MV-4-11 (cell line): ENCODE measurements at places on chromosomes 11 and 22.

DNA sequence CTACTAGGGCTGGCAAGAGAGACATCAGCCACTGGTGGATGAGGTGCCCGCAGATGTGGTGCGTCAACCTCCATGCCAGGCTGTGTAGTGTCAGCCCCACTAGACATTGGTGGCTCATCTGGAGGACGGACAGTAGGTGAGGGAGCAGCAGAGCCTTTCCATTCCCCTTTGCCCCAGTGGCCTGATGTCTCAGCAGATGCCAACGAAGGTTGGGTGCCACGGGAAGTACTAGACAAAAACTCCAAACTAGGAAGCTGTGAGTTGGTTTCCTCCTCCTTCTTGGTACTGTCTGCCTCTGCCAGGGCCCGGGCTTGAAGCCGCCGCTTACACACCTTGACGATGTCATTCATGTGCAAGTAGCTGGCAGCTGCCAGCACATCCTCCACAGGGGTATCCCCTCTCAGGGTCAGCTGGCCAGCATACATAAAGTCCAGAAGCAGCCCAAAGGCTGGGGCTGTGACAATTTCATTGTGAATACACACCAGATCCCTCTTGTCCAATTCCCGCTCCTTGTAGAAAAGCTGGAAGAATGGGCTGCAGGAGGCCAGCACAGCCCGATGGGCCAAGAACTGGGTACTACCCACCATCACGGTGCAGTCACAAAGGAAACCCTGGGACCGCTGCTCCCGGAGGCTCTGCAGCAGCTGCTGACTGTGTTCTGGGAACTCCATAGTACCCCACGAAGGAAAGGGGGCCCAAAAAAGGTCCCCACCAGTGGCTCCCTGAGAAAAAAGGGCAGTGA is 795 bp downstream of the ZBTB3 start:
- DNase-seq, result no peak

DNA sequence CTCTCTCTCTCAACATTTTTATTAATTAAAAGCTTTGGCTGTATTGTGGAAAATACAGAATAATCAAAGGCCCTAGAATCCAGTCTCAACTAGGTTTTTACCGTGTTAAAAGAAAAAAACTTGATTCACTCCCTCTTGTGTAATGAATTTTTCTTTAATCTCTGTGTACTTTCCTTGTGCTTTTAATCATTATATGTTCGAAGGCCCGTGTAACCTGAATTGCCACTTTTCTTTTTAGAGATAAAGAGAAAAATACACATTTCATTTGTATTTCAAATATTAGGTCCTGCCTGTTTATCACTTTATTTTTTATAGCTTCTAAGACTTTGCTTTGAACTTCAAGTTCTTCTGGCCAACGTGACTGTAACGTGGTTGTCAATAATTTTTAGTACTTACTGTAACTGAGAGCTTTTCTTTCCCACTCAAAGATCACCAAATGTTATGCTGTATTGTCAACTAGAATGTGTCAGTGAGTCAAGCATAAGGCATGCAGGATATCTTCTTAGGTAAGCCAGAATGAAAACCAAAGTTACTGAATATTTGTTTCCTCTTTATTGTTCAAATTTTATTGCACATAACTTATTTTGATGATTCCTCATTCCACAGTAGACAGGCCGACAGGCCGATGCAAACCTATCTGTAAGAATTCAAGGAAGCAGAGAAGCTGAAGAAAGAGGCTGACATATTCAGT is 23.3 kb upstream of the FAR1 start:
- no peak for DNase-seq

DNA sequence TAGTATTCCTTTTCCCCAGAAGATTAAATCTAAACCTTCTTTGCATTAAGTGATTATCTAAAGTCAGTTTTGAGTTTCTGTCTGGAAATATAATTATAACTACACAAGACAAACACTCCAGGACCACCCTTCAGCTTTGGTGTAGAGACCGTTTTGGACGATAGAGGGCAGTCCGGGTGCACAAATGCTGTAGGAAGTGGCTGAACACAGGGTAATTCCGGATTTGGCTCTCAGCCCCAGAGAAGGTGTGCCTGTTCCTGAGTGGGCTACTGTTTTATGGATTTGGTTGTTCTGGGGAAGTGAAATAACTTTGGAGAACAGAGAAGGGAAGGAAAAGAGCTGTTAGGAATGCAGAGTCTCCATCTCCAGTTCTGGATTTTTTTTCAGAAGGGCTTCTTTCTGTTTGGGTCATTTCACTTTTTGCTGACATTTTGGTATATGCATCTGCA is 14.8 kb downstream of the EXT2 start:
- DNase-seq, result peak; percentile 45

DNA sequence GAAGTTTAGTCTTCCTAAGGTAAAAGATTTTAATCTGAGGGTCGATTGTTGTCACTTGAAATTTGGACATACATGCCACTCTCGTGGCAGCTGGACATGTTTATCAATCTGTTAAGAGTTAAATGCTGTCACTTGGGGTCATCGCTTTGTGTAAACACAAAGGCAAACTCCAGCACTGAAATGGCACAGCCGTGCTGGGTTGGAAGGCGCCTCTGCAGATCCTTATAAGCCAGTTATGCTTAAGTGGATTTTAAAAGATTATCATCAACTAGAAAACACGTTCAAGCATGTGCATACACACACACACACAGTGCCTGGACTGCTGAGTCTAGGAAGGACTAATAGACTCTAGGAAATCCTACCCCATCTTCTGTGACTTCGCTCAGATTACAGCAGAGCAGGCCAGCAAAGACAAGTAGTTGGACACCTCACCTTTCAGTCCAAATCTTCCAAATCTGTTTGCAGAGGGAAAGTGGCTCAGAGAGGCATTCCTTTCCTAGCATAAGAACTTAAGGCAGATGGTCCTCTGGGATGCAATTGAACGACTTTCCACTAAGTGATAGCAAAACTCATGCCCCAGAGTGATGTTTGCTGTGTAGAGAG is 83.7 kb downstream of the CACNG2 start:
- no peak for DNase-seq

GRCh38 chr11:20042811-20043341 is 117.4 kb downstream of the DBX1 start:
- DNase-seq, result no peak

DNA sequence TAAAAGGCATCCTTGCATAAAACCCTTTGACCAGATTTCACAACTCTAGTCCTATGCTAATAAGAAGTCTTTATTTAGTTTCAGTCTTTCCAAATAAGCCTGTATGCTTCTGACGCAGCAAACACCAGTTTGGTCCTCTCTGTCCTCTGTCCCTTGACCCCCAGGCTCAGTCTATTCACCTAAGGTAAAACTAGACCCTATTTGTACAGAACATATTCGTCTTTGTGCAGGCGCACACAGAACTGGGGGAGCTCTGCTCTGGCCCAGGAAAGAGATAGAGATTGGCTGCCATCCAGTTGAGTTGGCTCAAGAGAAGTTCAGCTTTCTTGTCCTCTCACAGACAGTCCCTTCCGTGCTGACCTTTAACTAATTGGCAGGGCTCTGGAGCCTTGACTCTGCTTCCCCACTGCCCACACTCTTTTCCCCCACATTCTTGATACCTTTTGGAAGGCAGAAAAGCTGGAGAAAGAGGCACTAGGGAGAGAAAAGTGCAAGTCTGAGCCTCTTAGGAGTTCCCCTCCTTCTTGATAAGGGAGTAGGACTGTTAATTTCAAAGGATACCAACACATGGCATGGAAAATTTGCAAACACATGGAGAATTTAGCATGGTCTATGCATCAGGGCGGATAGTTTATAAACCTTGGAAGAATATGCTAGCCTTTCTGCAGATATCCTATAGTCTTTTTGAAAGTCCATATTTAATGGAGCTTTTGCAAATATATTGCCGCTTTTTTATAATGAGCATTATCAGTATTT is 21.2 kb upstream of the PSMA1 start:
- peak; percentile 62 for DNase-seq

GRCh38 chr11:132052904-132053303 is 682.5 kb downstream of the NTM start:
- DNase-seq, result no peak

DNA sequence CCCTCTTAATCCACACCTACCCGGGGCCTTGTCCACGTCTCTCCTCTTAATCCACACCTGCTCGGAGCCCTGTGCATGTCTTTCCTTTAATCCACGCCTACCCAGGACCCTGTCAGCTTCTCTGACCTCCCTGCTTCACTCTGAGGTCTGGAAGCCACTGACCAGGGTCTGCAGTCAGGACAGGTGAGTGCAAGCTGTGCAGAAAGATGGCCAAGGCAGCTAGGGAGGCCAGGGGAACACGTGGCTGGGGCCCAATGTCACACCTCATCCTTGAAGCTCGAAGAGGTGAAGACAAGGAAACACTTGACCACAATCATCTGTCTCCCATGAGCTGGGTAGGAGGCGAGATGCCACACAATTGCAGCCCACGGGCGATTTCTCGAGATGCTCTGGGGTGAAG is 1516.9 kb downstream of the BRD1 start:
- no peak for DNase-seq

- DNase-seq, result no peak
Observed at GRCh38 chr11:122104341-122104740, 11.7 kb downstream of the BLID start.

DNA sequence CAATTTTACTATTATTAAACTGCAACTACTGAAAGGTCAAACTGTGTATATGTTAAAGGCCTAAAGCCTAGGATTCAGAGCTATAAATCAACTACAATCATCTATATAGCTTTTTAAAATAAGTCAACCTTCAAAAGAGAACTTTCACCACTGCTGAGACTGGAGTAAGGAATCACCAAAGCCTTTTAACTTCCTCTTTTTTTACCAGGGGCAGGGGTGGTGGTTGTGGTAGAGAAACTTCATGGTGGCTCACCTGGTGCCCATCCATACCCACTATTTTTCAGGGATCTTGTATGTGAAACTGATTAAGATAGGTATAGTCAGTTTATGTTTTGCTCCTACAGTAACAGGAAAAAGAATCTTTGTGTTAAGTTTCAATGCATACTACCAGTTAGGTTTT is 31.5 kb downstream of the TSG101 start:
- peak; percentile 40 for DNase-seq

DNA sequence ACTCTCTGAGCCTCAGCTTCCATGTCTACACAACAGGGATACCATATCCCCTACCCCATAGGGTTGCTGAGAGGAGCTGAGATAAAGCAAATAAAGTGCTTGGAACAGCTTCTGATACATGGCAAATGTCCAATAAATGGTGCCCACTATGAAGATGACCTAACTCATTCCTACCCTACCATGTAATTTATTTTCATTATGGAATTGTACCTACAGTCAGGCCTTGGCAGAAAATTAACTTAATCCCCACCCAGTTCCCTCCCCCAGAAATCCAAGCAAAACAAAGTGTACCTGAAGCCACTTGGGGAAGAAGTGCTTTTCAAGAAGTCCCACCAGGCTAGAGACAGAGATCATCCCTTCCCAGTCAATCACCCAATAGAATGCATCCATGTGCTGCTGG is 10.8 kb downstream of the SRRD start:
- no peak for DNase-seq

GRCh38 chr11:118488480-118489109 is 38.7 kb upstream of the TTC36 start:
- peak; percentile 59 for DNase-seq

- DNase-seq, result no peak
Observed at GRCh38 chr11:34891611-34892010, 24.6 kb downstream of the APIP start.

GRCh38 chr11:17603056-17603825 is 56.2 kb downstream of the OTOG start:
- no peak for DNase-seq

DNA sequence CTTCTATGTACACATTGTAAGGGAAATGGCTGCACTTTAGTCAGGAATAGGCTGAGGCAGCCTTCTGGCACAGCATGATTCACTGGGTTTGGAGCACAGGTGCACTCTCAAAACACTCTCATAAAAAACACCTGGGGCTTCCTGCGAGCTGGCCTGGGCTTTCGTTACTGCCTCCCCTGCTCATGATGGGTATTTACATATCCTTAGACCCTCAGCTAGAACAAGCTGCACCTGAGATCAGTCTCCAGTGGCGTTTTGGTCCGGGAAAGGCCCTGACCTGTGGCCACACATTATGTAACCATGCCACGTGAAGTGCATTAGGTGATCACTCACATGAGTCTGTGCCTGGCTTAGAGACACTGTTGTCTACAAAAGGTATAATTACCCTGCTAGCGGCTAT is 321.7 kb downstream of the TMEM135 start:
- no peak for DNase-seq

- DNase-seq, result no peak
Observed at GRCh38 chr22:38460426-38460840, 5.4 kb upstream of the KCNJ4 start.

GRCh38 chr11:69852056-69852455 is 32.8 kb upstream of the FGF3 start:
- DNase-seq, result no peak

DNA sequence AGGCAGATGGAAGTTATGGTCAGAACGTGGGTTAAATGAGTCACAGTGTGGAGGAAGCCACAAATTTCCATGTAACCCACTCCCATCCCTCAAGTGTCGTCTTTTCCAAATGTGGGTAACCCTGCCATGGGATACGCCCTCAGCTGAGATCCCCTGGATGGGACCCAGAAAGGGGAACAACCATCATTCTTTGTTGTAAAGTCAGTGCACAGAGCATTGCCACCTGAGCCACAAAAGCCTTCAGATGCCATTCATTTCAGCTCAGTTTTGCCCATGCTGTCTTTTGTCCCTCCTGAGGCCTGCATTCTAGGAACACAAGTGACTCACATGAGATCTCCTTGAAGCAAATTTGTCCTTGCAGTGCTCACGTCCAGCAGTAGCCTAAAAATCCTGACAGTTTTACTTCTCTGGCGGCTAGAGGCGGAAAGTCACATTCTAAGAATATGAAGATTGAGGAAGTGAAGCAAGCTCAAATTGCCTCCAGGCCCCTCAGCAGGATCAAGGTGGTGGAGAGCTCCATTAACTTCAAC is 30.6 kb downstream of the MMP13 start:
- DNase-seq, result peak; percentile 90

GRCh38 chr11:100240025-100240539 is 447.0 kb upstream of the ARHGAP42 start:
- DNase-seq, result no peak

GRCh38 chr11:5746614-5747013 is 7.4 kb upstream of the OR52N4 start:
- no peak for DNase-seq

GRCh38 chr11:57343825-57344224 is 5.7 kb downstream of the P2RX3 start:
- peak; percentile 36 for DNase-seq

- DNase-seq, result no peak
Observed at GRCh38 chr22:47065756-47066615, 303.5 kb downstream of the TBC1D22A start.

GRCh38 chr11:2366276-2366675 is 10.8 kb upstream of the CD81 start:
- no peak for DNase-seq

- DNase-seq, result no peak
Observed at GRCh38 chr22:49954354-49954753, 6.2 kb upstream of the PIM3 start.

- DNase-seq, result no peak
Observed at GRCh38 chr11:124170801-124171586, 12.2 kb upstream of the OR10D3 start.
